ENCODE measurements at places on chromosomes 6 and 20.

- no peak for DNase-seq
These were observed 457.8 kb downstream of the QKI start for GRCh38 chr6:163872335-163872734.

GRCh38 chr6:11586536-11586935 lies 49.0 kb downstream of the TMEM170B start:
- DNase-seq = peak; percentile 61

GRCh38 chr6:88141561-88142296 lies 24.4 kb downstream of the CNR1 start:
- no peak for DNase-seq

DNA sequence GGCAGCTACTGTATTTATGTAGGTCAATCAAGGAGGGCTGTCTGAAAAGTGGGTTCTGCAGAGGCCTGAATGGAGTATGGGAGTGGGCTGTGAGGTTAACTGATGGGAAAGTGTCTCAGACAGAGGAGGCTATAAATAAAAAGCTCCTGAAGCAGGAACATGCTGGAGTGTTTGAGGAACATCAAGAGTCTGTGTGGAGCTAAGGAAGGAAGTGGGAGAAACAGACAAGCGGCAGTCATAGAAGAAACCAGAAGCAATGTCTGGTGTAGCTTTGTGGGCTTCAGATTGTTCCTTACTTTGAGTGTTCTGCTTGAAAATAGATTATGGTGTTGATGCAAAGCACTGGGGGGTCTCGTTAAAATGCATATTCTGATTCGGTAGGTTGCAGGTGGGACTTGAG lies 101.5 kb upstream of the OGFRL1 start:
- DNase-seq = no peak

DNA sequence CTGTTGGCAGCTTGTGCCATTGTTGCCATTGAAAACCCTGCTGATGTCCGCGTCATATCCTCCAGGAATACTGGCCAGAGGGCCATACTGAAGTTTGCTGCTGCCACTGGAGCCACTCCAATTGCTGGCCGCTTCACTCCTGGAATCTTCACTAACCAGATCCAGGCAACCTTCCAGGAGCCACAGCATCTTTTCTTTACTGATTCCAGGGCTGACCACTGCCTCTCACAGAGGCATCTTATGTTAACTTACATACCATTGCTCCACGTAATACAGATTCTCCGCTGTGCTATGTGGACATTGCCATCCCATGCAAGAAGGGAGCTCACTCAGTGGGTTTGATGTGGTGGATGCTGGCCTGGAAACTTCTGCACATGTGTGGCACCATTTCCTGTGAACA lies 221.8 kb upstream of the FAM83B start:
- DNase-seq = no peak

GRCh38 chr20:20024942-20025341 lies 7.8 kb downstream of the NAA20 start:
- peak; percentile 47 for DNase-seq

- DNase-seq = no peak
These were observed 112.5 kb downstream of the SCML4 start for GRCh38 chr6:107711412-107712236.

DNA sequence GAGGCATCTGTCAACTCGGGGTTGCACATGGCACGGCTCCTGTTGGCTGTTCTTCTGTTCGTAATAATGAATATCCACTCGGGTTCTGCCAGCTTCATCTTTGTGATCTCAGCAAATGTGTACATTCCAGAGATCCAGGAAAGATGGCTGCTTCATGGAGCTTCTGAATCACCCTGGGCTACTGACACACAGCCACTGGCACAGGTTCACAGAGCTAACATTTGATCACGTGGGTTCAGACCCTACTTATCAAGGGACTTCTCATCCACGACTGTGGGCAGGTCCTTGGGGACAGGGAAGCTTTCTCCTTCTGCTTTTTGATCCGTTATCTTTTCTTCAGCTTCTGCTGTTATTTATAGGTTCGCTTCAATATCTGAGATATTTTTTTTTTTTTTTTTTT lies 18.1 kb downstream of the PPP1R3G start:
- DNase-seq = no peak

GRCh38 chr6:107567643-107568042 lies 77.7 kb downstream of the SOBP start:
- no peak for DNase-seq

- no peak for DNase-seq
These were observed 20.3 kb downstream of the EIF2S2 start for GRCh38 chr20:34091637-34092200.

DNA sequence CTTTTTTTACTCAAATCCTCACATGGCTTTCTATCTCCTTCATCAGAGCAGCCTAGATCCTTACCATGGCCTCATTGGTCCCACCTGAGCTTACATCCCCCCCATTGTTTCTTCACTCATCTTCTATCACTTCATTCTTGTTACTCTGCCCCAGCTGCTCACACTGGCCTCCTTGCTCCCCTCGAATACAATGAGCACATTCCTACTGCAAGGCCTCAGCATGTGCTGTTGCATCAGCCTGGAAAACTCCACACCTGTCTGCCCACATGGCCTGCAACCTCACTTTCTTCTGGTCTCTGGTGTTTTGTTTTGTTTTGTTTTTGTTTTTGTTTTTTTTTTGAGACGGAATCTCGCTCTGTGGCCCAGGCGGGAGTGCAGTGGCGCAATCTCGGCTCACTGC lies 212.6 kb downstream of the TBX18 start:
- DNase-seq = no peak

- DNase-seq = no peak
These were observed 131.7 kb upstream of the MAP3K4 start for GRCh38 chr6:160859822-160860221.

DNA sequence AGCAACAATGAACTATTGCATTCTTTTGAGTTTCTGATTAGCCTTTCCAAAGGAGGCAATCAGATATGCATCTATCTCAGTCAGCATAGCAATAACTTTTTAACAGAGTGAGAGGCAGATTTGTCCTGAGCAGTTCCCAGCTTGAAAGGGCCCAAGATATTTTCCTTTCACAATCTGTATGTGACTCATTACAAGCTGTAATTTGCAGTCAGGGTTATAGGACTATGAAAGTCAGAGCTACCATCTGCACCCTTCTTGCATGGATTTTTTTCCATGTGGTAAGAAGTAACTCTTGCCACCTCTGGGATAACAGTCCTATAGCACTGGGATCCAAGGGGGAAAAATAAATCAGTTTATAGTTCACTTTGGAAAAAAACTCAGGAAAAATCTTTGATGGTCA lies 318.2 kb upstream of the RGS17 start:
- DNase-seq = no peak

GRCh38 chr6:83038246-83038645 lies 27.4 kb downstream of the UBE3D start:
- DNase-seq = no peak

DNA sequence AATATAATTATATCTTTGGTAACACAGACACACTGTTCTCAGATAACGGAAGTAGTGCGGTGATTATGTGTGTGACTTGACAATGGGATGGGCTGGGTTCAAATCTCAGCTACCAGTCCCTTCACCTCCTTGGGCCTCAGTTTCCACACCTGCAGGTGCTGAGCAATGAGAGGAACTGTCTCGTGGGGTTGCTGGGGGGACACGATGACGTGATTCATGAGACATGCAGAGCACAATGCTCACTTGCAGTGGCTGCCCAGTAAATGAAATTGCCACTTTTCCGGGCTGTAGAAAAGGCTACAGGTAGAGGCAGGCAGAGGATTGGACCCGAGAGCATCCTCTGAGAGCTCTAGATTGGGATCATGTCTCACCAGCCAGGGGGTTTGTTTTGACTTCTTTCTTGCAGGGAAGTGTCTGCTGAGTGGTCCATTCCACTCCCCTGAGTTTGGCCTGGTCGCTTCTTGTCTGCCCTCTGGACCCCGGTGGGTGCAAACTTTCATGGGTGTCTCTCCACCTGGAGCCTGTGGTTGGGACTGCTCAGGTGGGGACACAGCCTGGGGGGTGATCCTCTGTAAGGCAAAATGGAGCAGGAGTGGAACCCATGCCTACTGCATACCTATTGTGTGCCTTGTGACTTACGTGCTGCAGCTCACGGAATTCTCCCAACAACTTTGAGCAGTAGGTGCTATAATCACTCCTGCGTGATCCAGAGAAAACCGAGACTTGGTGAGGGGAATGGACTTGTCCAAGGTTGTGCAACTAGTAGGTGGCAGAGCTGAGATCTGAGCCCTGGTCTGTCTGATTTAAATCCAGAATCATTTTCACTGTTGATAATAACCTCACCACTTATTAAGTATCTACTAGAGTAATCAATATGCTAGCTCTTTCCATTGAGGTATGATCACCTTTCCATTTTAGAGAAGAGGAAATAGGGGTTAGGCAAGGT lies 147.2 kb downstream of the CEBPB start:
- DNase-seq = no peak

DNA sequence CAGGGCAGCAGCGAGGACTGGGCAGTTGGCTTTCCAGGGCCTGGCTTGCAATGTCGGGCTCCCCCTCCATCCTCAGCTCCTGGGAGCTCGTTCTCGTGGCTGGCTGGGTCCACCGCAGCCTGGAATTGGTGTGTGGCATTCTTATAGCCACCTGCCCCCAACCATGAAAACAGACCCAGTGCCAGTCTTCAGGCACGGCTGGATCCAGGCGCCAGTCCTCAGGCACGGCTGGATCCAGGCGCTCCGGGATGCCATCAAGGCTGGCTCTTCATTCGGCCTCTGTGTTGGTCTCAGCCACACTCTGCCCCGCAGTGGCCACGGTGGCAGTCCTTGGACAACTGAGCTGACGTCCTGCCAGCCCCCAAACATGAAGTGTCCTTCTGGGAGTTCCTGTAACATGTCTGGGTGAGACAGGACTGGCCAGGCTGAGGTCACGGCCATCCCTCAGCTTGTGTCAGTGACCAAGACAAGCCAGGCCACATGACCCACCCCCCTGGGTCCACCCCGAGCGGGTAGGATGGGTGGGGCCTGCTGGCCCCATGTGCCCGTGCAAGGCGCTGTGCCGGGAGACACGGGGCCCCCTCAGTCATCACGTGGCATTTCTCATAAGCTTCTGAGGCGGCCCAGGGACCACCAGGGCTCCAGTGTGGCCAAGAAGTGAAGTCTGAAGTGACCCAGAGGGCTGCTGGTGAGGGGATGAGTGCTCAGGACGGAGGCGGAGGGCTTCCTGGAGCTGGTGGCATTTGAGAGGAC lies 99.0 kb downstream of the TAF4 start:
- DNase-seq = no peak

DNA sequence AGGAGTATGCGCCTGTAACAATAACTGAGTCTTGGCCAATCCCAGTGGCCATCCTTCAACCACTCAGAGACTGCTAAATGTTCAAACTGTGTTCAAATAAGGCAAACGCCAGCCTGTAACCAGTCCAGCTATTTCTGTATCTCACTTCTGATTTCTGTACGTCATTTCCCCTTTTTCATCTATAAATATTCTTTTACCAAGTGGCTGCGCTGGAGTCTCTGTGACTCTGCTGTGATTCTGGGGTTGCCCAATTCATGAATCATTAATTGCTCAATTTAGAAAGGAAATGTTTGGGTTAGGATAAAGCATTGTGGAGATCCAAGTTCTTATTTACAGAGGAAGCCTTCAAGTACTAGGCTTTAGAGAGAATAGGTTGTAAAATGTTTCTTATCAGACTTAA lies 89.8 kb upstream of the UST start:
- no peak for DNase-seq

GRCh38 chr6:37382994-37383765 lies 29.4 kb downstream of the RNF8 start:
- DNase-seq = no peak

GRCh38 chr6:5486214-5486613 lies 224.9 kb downstream of the FARS2 start:
- no peak for DNase-seq

DNA sequence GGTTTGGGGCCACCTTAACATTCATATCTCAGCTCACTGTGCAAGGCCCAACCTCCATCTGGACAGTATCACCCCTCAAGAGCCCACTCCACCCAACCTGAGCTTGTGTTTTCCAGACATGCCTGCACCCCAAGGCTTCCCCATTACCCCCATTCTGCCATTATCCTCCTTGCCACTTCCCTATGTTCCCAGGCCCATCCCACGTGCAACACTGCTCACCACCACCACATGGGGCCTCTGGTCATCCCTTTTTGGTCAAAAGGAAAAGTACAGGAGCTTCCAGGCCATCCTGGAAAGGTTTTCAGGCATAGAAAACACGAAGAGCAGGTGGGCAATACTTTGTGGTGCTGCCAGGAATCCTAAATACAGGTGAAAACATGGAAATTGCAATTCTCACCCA lies 140.3 kb downstream of the SYNDIG1 start:
- no peak for DNase-seq

GRCh38 chr6:25448965-25449538 lies 169.9 kb downstream of the CARMIL1 start:
- no peak for DNase-seq

DNA sequence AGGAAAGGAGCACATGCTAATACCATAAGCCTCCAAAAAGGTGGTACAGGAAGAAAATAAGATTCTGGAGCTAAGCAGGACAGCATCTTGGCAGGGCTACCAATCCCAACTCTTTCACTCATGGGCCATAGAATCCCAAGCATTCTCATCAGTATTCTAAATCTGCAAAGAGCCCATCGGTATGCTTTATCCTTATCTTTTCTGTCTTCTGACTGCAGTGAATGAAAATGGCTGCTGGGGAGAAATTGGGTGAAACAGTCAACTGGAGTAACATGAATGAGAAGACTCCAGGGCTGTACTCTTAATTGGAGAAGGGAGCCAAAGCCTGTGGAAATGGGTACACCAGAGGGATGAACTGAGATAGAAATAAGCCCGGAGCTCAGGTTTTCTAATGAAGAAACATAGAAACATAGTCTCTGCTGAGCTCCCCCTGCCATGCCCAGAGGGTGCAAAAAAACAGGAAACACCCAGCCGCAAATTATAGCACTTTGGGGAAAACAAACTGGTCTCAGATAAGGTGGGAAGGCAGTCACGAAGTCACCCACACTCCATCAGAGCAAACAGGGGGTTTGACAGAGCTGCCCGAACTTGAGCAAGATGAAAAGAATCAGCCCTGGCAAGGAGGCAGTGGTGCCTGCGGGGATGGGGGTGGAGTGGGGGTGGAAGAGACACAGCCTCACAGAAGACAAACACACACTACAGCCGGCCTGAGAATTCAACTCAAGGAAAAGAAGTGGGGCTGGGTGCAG lies 35.4 kb upstream of the E2F3 start:
- DNase-seq = no peak

- no peak for DNase-seq
These were observed 176.7 kb downstream of the BMP7 start for GRCh38 chr20:57089699-57090144.

GRCh38 chr20:59015812-59016711 lies 3.2 kb upstream of the TUBB1 start:
- DNase-seq = no peak

GRCh38 chr6:37646097-37646864 lies 51.4 kb downstream of the MDGA1 start:
- no peak for DNase-seq

GRCh38 chr6:56714273-56714672 lies 71.6 kb upstream of the DST start:
- no peak for DNase-seq

GRCh38 chr6:33279257-33279695 lies 2.4 kb downstream of the B3GALT4 start:
- no peak for DNase-seq

- no peak for DNase-seq
These were observed 11.2 kb downstream of the TP53INP2 start for GRCh38 chr20:34715384-34715783.

GRCh38 chr6:82035526-82035925 lies 212.0 kb downstream of the IBTK start:
- no peak for DNase-seq

- DNase-seq = no peak
These were observed 304.1 kb downstream of the RFPL4B start for GRCh38 chr6:112651239-112651638.

Data from kidney epithelial cell (primary cell).